ENCODE measurements at places on chromosomes 7 and 10.

GRCh38 chr7:38476764-38477163, 154.4 kb downstream of the AMPH start:
- no peak for DNase-seq

- no peak for DNase-seq
Observed at GRCh38 chr7:255721-256361, 34.1 kb upstream of the FOXL3 start.

- no peak for DNase-seq
Observed at GRCh38 chr7:24653316-24654085, 80.2 kb downstream of the PALS2 start.

DNA sequence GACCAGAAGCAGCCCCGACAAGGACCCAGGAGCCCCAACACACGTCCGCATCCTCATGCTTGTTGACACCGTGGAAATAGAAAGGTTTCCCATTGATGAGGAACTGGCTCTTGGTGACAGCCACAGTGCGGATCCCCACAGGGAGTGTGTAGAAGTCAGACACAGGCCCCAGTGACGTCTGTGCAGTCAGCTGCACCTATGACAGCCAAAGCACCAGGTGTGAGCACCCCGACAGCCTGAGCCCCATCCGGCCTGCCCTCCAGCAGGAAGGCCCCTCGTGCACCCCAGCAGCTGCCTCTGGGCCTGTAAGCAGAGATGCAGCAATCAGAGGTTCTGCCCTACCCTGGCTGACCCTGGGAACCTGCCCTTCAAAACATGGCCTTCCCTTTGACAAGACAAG, 7.1 kb downstream of the GUSB start:
- no peak for DNase-seq

- no peak for DNase-seq
Observed at GRCh38 chr10:98106531-98106930, 27.9 kb upstream of the R3HCC1L start.

DNA sequence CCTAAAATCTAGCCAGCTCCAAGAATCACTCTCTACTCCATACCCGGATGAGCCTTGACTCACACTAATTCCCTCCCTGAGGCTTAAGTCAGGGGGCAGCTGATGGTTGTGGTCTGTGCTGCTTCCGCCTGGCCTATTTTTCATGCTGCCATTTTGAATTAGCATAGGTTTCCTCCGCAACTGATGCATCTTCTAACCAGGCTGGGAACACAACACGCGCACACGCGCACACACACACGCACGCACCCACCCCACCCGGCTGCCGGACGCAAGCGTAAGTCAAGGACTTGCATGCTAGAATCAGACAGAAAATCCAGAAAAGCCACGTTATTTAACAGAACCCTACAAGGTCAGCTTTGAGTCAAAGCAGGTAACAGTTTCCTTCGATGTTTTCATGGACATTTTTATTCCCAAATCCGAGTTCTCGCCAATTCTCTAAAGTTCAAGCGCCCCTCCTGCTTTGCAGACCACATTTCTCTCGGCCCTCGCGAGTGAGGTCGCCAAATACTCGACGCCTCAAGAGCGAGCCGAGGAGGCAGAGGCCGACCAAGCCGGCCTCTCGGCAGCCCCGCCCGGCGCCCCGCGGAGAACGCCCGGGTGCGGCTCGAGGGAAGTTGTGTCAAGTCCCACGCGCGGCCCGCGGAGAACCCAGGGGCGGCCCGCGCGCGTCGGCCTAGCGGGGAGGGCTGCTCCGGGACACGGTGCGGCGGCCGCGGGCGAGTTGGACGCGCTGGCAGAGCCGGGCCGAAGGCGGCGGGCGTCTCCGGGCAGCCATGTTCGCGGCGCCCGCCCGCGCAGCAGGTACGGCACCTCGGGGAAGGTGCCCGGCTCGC, 961 bp downstream of the SCRN1 start:
- DNase-seq = peak; percentile 76

DNA sequence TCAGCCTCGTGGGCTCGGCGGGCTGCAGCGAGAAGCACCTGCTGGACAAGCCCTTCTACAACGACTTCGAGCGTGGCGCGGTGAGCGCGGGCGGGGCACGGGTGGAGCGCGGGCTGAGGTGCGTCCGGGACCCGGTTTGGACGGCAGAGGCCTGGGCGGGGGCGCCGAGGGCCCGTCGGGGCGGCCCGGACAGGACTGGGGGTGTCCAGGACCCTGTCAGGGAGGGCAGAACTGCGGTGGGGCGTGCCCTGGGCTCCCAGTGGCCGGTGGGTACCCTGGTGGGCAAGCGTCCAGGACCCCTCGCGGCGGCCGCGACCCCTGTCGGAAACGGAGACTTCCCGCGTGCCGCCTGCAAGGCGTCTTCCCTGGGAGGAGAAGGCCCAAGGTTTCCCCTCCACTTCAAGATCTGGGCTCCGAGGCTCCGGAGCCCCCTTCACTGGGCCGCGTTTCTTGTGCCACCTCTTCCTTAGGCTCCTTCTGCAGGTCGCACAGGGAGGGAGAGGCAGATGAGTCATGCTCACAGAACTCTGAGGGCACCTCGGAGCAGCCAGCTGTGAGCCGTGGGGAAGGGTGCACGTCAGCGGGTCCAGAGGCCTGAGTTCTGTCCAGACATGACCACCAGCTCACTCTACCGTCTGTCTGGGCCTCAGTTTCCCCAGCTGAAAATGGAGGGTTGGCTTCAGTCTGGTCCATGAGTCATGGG, 485 bp downstream of the ALOX5 start:
- DNase-seq = no peak

- no peak for DNase-seq
Observed at GRCh38 chr7:17498230-17498629, 199.8 kb downstream of the AHR start.

DNA sequence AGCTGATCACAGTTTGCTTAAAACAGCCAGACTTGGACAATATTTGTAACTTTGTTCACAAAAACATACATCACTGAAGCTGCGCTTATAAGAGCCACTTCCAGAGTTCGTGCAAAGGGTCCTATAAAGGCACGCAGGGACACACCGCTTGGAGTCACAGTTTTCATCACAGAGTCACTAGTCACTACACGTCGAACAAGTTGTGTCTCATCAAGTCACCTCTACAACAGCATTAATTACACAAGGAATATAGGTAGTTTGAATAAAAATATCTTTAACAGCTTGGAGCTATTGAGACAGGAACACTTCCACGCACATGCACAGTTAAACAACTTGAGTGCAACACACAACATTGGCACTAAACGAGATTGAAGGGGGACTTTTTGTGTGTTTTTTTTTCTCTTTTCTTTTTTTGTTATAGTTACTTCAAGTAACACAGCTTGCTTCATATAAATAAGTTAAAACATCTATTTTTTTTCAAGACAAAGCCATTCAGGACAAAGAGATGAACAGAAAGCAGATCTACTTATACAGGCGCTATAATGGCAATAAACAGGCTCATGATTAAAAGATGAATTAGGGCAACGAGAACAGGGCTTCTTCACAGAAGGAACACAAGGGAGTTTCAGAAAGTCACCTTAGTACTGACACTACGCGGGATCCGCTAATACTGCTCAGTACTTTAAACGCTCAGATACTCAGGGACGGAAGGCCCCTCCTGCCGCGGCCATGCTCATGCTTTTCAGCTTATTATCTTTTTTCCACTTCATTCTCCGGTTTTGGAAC, 2.2 kb downstream of the HOXA5 start:
- no peak for DNase-seq

GRCh38 chr7:55556031-55556430, 16.3 kb downstream of the VOPP1 start:
- no peak for DNase-seq

DNA sequence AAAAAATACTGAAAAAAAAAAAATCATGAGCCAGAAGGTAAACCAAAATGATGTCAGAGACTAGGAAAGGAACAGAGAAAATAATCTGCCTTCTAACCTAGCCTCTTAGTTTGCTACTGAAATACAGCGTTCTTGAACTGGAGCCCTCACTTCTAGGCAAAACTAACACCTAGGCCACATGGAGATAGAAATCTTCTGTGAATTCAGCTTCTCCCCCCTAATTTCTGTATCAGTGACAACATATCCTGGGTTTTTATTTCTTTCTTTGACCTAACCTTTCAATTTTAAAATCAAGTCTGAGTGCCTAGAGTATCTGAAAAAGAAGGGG, 100.1 kb upstream of the GLCCI1 start:
- DNase-seq = no peak

DNA sequence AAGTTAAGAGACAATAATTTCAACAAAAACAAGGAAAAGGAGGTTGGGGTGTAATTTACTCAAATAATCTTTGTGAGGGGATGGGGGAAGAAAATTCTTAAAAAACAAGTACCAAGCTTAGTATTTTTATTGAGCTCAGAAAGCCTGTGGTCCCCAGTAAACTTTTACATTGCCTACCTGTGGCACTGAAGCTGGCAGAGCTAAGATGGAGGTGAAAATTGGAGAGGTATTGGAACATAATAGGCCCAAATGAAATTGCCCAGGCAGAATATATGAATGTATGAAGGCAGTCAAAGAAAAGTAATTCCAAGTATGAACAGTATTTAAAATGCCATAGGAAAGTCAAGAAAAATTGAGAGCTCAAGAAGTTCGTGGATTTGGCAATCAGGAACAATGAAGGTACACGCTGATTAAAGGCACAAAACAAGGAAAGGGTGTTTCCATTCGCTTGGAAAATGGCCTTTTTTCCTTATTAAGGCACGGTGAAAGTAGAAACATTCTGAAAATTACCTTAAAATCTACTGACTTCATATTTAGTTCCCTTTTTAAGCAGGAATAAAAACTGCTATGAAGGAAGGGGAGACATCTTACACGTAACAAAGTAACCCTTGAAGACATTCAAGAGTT, 3.4 kb upstream of the KMT2E start:
- DNase-seq = no peak

DNA sequence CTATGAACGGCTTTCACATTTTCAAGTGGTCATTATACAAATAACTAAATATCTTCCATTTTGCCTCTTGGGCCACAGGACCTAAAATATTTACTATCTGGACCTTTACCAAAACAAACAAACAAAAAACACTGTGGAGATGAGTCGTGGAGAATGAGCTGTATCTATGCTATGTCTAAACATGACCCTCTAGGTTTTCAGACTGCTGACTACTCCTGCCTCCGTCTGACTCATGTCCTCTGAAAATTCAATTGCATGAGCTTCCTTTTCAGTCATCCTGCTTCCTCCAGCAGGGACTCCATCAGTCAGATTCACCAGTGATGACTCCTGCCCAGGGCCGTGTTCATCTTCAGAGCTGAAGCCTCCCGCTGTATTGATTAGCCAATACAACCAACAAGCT, 96.8 kb downstream of the COL28A1 start:
- DNase-seq = no peak

GRCh38 chr7:315516-316265, 25.7 kb downstream of the FOXL3 start:
- no peak for DNase-seq

GRCh38 chr7:151921451-151921850, 34.8 kb upstream of the GALNTL5 start:
- DNase-seq = no peak

- no peak for DNase-seq
Observed at GRCh38 chr7:121069346-121070100, 81.0 kb downstream of the CPED1 start.

- no peak for DNase-seq
Observed at GRCh38 chr7:121081327-121081936, 92.9 kb downstream of the CPED1 start.

GRCh38 chr10:117928741-117929140, 118.0 kb downstream of the RAB11FIP2 start:
- no peak for DNase-seq

- DNase-seq = no peak
Observed at GRCh38 chr10:97058521-97058920, 127.2 kb downstream of the SLIT1 start.

DNA sequence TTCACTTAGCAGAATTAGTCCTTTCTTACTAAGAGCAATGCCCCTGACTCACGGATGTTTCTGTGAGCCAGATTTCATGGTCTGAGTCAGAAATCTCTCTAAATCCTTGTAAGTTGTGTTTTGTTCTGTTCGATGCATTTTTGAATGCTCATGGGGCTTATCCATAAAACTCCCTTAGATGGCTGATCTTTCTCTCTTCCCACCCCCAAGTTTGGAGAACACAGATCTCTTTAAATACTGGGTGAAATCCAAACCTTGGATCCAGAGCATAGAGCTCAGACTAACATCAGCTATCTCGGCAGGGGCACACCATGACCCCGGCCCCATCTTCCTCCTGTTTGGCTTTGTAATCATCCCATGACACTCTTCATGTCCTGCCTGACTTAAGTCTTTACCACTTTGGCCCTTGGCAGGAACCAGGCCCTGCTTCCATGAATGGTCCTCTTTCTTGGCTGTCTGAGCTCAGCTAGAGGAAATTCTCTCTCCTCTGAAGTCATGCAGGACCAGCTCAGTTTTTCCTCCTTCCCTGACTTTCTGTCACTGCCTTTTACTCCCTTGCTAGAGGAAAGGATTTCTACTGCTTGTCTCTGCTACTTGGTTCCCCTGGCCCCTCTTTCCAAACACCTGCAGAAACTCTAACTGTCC, 120.4 kb upstream of the RAB11FIP2 start:
- DNase-seq = no peak

GRCh38 chr10:1560535-1561192, 176.7 kb downstream of the ADARB2 start:
- no peak for DNase-seq

- DNase-seq = no peak
Observed at GRCh38 chr7:38938589-38938988, 29.6 kb upstream of the VPS41 start.

All from HAP-1 (cell line).